ENCODE measurements at places on chromosomes 12 and 14.
A peak's percentile ranks its signal among the peaks of the same experiment; 100 is the strongest.

GRCh38 chr14:20652996-20653975 lies 11.8 kb upstream of the OR6S1 start:
- peak; percentile 72 for DNase-seq

DNA sequence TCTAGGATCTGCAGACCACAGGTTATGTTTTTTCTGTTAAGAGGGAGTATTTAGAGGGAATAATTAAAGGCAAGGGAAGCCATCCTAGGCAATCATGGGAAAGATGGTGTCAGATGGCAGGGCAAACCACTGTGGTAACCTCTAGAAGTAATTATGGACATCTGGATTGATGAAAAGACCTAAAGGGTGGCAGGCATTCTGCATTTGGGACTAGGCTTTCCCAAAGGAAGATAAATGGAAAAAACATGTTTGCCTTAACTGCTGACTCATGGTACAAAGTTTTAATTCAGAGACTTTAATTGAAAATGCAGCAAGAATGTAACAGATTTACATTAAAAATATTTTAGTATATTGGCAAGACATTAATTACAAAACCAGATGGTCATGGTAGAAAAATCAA lies 88.1 kb downstream of the TMEM30B start:
- DNase-seq = peak; percentile 64

DNA sequence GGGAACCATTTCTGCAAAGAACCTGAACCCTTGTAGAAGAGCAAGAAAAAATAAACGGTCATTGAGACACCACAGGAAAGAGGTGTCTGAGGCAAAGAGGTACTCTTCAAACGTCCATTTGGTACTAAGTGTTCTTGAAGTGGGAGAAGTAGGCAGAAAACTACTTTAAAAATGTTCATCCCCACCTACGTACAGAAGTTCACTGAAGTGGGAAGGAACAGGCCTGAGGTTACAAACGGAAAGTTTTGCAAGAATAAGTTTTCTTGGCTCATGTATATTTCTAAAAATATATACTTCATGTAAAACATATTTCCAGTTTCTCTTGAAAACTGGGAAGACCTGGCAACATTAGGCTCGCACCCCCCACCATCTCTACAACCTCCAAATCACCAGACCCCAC lies 61.2 kb downstream of the STXBP6 start:
- no peak for DNase-seq

GRCh38 chr14:65280653-65281052 lies 131.9 kb upstream of the FUT8 start:
- no peak for DNase-seq

DNA sequence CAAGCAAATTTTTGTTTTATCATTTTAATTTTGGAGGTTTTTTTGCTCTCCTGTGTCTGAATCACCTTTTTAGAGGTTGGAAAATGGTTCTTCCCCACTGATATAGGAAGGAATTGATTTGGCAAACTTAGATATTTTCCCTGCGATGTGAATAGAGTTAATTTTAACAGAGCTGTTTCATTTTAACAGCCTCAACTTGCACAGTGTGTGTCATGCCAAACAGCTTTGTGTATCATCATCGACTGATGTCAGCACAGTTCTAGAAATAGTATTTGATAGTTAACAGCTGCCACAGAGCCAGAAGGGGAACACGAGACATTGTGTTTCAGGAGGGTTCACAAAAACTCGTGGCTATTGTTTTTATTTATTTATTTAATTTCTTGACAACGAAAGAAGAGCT lies 243.1 kb upstream of the FOXN3 start:
- peak; percentile 29 for DNase-seq

DNA sequence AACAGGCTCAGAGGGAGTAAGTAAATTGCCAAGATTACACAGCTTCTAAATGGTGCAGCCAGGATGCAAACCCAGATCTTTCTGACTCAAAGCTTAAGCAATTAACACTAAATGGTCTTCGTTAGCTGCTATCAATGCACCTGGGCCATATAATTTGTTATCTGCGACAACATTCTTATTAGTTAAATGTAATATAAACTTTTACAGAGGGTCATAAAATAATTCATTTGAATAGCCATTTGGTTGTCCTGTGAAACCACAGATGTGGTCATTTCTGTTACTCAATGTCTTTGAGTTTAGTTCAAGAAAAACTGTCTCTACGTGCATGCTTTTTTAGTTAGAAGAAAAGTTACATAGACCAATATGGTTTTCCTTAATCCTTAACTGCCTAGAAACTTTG lies 22.1 kb upstream of the NAP1L1 start:
- no peak for DNase-seq

DNA sequence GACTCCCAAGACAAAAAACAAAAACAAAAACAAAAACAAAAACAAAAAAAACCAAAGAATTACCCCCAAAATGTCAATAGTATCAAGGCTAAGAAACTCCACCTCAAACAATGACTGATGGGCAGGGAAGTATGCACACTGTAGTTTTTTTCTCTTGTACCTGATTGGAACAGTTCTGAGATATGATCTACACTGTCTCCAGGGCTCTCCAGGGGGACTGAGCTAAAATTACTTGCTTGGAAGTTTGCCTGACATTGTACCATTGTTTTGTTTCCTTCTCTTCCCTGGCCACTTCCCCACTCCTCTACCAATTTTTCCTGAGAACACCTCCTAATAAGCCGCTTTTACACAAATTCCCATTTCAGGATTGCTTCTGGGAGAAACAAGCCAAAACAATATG lies 22.3 kb upstream of the CATSPERB start:
- DNase-seq = no peak

- no peak for DNase-seq
Observed at GRCh38 chr14:75522224-75522982, at the start of gene BATF. Gene BATF, plus strand, starts transcription at chr14:75522469. Its CDS starts 214 bp downstream, at chr14:75522683.

DNA sequence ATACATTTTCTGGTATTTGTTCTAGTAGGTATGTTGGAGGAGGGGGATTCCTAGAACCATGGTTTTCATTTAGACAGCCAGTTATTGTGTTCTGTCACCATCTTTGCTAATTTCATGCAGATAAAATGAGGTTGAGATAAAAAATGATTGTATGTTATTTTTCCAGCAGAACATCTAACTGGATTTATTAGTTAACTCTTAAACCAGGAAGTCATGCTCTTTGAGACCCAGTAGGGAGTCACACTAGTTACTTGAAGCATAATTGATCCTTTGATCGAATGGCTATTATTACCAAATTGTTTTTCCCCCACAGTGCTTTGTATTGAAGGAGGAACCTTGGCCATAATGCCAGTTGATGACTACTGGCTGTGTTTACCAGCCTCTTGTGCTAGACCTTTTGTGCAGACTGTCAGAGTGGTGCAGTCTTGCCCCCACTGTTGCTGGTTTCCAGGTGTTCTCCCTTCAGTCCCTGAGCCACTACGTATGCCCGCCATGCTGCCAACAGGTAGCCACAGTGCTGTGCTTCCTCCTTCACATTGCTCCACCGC lies 6.0 kb downstream of the EID3 start:
- no peak for DNase-seq

DNA sequence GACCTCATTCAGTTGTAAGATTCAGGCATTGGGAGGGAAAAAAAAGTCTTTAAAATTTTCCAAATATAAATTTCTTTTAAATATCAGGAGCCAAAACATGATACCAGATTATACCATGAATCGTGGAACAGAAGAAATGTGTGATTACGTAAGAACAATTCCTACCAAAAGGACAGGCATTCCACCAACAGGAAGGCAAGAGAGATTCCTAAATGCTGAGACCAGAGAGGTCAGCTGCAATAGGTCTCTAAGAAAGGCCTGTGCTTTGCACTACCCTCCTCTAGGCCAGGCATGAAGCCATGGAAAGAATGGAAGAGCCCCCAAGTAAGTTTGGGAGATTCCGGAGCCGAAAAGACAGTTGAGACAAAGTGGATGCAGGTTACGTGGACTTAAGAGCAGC lies 83.7 kb downstream of the PTGER2 start:
- no peak for DNase-seq

- DNase-seq = no peak
Observed at GRCh38 chr14:103542605-103543088, 13.7 kb downstream of the TRMT61A start.
